B cell (primary cell): ENCODE measurements at places on chromosomes 1 and 21.

- DNase-seq = peak; percentile 24
Observed at GRCh38 chr1:179872558-179872957, 5.0 kb downstream of the TOR1AIP2 start.

DNA sequence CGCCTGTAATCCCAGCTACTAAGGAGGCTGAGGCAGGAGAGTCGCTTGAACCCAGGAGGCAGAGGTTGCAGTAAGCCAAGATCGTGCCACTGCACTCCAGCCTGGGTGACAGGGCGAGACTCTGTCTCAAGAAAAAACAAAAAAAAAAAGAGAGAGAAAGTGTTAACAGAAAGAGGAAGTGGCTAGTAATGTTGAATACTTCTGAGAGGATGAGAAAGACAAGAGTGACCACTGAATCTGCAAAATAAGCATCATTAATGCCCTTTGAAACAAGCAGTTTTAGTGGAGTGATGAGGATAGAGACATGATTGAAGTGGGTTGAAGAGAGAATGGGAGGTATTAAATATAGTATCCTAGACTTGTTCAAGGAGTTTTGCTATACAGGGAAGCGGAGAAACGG, 11.7 kb downstream of the MPZ start:
- DNase-seq = no peak

DNA sequence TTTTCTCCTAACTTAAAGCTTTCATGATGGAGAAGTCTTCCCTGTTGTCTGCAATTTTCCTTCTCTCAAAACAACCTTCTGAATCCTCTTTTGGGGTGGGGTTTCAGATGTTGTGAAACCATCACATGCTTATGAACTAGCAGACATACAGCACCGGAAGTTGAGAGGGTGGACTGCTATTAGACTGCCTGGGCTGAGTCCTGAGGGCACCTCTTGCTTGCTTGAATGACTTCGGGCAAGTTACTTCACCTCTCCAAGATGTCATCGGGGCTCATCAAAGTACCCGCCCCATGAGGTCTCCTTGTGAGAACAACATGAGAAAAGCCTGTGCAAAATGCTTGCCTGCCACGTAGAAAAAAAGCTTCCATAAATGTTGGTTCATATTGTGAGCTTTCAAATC, 89.6 kb downstream of the CCDC185 start:
- DNase-seq = no peak

DNA sequence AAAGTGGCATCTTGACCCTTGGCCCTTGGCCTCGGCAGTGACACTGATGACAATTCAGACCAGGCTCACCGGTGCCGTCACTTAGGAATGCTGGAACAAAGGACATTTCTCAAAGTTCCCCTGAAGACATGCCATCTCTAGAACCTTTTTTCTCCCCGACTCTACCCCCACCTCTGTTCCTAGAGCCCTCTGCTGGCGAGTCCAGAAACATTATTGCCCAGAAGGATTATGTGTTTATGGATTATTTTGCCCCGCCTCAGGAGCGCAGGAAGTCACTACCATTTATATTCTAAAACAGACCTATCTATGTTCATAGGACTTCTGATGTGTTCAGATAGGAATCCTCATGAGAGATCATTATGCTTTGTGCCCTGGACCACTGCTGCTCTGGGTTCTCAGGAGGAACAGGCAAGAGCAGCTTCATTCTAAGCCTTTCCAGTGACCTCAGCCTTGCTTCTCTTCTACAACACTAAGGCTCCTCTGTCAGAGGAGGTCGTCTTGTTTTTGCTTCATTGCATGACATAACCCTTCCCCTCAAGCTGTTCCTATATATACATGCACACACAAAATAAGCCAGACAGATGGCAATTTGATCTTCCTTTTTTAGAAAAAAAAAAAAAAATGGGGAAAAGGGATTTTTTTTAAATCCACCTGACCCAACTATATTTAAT, 12.4 kb upstream of the SHISA4 start:
- no peak for DNase-seq

GRCh38 chr1:21468599-21468998, 28.7 kb downstream of the NBPF3 start:
- no peak for DNase-seq

- DNase-seq = no peak
Observed at GRCh38 chr21:38753557-38753971, 52.2 kb upstream of the ETS2 start.

DNA sequence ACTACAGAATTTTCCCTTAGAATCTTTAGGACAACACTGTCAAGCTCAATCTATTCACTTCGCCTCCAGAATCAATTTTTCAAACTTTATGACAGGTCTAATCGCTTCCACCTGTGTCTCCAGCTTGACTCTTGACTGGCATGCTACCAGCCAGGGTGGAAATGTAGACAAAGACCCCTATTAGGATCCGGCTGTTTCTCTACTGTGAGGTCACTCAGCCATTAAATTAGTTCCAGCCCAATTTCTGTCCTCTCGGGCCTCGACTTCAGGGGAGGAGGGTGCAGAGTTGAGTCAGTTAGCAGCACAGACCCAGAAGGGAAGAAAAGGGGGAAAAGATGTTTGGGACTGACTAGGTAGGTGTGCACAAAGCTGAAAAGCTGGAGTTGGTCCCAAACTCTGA, 78.5 kb downstream of the HLCS start:
- DNase-seq = no peak

DNA sequence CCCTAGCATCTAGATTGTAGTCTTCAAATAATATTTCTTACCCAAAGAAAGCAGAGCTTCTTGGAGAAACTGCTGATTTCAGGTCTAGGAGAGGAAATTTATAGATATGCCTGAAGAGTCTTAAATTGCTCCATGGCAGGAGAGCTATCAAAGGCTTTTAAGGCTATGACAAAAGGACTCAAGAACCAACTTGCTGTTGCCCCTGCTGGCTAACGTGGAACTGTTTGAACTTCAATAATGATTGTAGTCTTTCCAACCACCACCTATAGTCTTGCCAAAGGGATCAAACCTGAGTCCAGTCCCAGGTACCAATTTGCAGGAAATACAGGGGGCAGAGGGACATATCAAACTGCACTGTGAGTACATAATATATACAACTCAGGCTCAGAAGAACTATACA, 336.2 kb upstream of the ESRRG start:
- no peak for DNase-seq

GRCh38 chr1:227947386-227947675, 401 bp downstream of the WNT9A start:
- DNase-seq = peak; percentile 17

GRCh38 chr1:23013657-23014056, 2.0 kb downstream of the TEX46 start:
- DNase-seq = no peak

GRCh38 chr1:81382561-81382960, 418.2 kb upstream of the ADGRL2 start:
- no peak for DNase-seq

GRCh38 chr1:114457675-114458236, 53.2 kb downstream of the TRIM33 start:
- no peak for DNase-seq

DNA sequence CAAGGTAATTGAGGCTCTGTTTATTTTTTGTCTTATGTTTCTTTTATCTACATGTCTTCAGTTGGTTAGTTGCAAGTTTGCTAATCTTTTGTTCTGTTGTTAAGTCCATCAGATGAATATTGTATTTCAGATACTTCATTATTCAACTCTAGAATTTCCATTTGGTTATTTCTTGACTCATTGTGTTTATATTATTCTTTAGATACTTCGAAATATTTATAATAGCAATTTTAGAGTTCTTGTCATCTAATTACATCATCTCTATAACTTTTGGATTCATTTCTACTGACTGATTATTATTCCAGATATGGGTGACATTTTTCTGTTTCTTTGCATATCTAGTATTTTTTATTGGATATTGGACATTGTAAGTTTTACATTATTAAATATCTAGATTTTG, 405.6 kb downstream of the PLPP3 start:
- DNase-seq = no peak

- DNase-seq = peak; percentile 23
Observed at GRCh38 chr1:12314333-12314903, 84.6 kb downstream of the VPS13D start.

DNA sequence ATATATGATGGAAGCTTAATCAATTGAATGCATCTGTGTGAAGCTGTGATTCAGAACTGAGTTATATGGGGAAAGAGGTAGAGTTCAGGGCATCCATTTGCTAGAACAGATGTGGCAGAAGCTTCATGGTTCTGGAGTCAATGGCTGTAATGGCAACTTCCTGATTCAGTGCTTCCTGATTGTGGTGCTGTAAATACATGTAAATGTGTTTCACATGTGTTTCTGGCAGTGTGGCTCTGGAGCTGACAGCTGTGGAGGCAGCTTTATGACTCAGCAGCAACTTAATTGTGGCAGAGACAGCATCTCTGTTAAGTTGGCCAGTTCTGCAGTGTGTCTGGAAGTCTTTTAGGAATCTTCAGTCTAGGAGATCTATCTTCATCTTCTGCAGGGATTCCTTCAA, 226.6 kb upstream of the ZRANB2 start:
- no peak for DNase-seq

DNA sequence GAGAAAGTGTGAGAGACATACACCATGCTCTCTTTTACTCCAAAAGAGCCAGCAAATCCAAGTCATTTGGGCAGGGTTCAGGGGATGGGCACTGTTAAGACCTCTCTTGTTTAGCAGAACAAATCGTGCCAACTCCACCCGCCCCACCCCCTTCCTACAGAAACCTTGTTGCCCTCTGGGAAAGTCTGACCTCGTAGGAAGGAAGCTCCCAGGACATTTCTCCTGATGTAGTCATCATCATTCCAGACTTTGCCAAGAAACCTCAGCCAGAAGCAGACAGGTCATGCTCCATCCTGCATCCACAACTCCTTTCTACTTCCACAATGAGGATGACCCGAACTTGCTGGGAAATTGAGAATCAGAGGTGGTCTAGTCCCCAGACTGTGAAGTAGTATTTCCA, 57.7 kb downstream of the UBE2T start:
- no peak for DNase-seq

DNA sequence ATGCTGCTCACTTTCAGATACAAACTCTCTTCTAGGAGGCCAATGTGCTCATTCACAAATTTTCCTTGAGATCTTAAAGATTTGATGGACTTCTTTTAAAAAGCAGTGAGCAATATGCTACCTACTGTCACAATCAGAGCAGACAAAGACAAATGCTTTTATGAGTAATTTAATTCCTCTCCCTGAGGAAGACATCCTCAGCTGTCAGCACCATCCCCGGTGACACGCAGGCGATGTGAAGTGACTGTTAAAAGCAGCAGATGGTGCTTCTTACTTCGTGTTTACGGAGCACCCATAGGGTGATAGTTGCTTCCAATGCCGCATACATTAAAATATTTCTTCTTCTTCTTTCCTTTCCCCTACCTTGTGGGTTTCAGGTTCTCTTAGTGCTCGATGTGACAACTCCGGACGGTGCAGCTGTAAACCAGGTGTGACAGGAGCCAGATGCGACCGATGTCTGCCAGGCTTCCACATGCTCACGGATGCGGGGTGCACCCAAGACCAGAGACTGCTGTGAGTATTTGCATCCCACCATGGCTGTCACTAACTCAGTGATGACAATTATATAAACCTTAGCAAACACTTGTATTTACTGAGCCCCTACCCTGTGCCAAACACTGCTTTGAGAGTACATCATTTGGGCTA, 29.1 kb downstream of the LAMC2 start:
- no peak for DNase-seq

- DNase-seq = no peak
Observed at GRCh38 chr1:220207411-220207810, 64.8 kb downstream of the RAB3GAP2 start.

GRCh38 chr1:213693864-213694263, 293.9 kb upstream of the PROX1 start:
- DNase-seq = no peak

DNA sequence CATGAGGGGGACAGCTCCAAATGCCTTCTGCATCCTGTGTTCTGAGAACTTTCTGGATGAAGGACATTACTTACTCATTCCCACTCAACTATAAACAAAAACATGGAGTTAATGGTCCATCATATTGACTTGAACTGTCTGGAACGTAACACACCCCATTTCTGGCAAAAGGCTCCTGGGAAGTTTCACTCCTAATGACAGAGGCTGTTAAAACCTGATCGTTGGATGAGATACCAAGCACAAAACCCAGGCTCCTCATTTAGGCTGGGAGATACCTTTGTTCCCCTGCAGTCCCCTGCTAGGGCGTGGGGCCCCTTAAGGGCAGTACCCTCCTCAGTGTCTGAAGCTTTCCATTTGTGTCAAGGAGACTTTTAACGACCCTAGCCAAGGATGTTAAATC, 78.9 kb downstream of the RHOU start:
- DNase-seq = no peak

DNA sequence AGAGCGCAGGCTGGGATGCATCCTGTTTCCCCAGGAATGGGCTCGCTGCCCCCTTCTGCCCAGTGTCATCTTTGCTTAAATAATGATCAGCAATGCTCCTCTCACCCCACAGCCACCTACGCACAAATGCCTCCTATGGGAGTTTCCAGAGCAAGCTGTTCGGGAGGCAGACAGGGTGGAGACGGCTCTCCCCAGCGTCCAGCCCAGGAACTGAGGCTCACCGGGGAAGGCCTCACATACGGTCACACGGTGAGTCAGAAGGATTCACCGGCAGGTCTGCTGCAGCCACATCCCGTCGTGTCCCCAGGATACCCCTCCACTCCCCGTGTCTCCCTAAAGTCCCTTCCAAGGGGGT, 40.3 kb upstream of the RUNX3 start:
- no peak for DNase-seq

DNA sequence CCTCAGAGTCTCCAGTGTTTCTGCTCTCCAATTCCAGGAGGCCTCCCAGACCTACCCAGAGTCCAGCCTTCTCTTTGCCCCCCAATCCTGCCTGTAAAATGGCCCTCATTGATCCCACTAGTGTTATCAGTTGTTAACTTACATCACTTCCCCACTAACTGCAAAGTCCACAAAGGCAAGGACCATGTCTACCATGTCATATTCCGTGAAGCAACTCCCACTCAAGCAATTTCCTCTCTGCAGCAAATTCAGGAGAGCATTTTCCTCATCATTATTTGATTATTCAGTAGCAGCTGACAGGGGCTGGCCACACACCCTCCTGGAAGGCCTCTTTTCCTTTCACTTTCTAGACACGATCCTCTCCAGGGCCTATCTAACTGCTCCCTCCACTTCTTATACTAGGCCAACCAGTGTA, 153.5 kb downstream of the RERE start:
- peak; percentile 72 for DNase-seq

DNA sequence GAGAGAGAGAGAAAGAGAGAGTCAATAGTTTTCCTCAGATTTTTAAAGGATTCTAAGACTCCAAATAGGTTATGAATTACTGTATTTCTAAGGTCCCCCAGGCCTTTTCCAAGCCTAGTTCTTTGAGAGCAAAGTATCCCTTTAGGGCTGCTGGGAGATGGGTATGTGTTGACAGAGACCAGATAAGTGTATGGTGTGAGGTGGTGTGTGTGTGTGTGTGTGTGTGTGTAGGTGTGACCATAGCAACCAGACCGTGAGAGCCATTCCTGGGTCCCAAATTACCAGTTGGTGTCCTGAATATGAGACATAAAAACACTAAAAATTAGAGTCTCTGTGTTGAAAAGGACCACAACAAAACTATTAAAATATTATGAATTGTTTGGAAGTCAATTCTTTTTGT, 41.7 kb upstream of the DNAJC6 start:
- no peak for DNase-seq
